NCI-H1048 (cell line): ENCODE measurements at places on chromosomes 16 and 17.

- DNase-seq = no peak
Observed at GRCh38 chr16:67443265-67443664, 12.3 kb downstream of the HSD11B2 start.

DNA sequence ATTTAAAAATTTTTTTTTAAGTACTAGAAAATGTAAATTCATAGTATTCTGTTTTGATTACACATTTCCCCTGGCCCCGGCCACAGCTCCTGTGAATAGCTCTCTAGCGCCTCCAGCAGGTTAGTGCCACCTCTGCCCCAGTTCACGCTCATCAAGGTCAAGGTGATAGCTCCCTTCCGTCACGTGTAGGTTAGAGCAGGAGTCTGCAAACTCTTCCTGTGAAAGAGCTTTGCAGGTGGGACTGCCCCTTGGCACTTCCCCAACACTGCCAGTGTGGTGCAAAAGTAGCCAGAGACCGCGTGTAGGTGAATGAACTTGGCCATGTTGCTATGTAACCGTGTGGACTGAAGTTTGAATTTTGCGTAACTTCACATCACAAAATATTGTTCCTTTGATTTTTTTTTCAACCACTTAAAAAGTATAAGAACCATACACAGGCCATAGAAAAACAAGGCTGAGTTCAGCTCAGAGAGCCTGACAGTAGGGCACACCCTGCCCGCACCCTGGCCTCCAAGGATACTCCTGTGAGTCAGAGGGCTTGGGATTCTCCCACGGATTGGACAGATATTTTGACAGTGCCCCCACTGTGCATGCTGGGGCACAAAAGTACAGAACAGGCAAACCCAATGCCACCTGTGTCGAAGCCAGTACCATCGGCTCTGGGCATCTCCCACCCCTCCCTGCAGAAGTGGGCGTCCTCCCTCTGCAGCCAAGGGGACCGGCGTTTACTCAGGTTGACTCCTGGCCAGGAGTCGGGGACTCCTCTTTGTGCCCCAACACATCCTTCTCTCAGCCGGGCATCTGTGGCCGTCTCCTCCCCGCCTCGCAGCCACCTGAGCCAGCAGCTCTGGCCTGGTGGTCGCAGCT, 92.0 kb upstream of the CHMP6 start:
- no peak for DNase-seq

DNA sequence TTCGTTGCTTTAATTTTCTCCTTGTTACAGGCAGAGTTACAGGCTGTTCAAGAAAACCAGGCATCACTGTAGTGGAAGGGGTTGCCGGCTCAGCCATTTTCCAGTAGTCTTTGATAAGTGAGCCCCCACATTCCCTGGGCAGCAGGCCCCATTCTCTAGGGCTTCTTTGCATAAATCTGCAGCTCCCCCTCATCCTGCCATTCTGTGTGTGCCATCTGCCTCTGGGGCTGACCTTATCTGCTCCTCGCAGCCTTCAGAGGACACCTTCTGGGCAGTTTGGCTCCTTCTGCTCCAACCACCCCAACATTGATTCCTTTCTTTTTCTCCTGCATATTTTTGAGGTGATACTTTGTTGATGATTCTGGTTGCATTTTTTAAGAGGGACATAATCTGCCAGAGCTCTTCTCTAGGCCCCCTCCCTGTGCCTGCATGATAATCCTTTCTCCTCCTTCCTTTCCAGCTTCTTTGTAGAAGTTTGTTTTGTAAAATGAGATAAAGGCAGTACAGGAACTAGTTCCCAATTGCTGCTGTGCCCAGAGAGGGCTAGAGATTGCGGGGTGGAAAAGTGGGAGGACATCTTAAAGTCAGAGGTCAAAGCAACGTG, 17.1 kb downstream of the RND2 start:
- DNase-seq = no peak

GRCh38 chr17:19647697-19648474, 665 bp upstream of the ALDH3A2 start:
- DNase-seq = no peak

- DNase-seq = no peak
Observed at GRCh38 chr17:62681939-62682381, 54.5 kb downstream of the MRC2 start.

DNA sequence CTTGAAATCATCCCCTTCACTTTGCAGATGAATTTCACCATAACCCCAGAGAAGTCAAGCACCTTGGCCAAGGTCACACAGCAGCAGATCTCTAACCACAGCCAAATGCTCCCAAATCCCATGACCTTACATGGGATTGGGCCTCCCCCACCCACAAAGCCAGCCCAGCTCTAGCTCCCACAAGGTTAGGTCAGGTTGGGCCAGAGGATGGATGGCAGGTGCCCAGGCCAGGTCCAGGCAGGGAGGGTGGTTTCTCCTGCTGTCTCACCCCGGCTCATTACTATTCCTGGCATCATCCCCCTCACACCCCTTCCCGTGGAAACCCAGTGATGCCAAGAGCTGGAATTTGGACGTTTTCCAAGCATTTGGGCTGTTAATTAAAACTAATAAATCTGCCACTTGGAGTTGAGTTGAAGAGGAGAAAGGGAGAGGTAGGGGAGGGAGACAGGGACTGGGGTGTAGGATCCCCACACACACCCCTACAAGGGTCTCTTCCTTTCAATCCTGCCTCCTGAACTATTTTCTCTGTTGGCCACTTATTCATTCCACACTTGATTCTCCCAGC, 181.6 kb downstream of the TMEM132E start:
- no peak for DNase-seq

DNA sequence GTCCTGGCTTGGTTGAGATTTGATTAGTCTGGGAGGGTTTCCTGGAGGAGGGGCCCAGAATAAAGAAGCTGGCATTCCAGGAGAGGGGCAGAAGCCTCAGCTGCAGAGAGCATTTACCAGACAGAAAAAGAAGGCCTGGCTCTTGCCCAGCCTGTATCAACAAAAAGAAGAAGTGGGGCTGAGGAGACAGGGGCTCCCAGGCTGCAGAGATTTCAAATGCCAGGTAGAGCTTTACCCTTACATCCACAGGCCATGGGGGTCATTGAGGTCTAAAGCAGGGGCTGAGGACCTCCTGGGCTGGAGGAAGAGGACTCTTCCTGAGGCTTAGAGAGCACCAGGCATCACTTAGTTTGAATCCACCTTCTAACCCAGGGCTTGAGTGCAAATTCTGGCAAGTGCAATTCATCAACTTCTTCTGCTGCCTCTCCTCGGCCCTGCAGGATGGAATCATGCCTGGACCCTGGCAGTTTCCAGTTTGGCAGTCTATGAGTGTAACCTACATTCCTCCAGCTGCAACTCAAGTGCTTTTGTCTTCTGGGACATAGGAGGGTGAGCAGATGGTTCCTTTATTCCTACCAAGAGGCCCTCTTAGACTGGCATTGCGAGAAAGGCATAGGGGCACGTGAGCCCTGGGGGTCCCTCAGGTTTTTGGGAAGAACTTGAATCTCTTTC, 15.3 kb downstream of the CA7 start:
- DNase-seq = no peak

DNA sequence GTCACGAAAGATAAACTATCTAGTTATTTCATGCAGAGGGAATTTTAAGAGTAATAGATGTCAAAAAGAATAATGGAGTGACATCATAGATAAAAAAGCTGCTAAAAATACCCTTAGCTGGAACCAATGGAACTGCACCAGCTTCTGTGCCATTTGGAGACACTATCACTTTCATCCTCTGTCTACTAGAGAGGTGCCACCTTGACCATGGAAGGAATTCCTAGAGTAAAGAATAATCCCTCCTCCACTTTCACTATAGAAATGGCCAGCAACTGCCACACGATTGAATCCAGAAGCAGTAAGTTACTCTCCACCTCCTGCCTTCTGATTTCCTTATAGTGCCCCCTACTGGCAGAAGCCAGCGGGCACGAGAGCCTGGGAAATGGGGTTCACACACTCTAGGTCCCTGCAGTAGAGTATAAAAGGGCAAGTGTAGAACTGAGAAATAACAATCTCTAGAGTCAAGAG, 2.8 kb upstream of the ALDH3A2 start:
- DNase-seq = no peak

DNA sequence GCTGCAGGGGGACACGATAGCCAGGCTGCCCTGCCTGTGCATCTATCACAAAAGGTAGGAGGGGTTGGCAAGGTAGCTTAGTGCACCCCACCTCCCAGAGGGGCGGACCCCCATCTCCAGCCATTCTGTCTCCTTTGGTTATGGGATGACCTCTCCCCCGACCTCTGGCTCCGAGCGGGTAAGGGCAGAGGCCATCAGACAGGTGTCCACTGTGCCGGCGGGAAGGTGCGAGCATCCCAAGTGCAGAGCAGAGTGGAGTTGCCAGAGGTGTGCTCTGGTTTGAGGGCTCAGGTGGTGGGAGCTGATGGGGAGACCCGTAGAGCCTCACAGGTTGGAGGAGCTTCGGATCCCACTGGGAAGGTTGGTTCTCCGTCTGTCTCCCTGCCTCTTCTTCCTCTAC, 11.7 kb downstream of the LDHD start:
- no peak for DNase-seq

DNA sequence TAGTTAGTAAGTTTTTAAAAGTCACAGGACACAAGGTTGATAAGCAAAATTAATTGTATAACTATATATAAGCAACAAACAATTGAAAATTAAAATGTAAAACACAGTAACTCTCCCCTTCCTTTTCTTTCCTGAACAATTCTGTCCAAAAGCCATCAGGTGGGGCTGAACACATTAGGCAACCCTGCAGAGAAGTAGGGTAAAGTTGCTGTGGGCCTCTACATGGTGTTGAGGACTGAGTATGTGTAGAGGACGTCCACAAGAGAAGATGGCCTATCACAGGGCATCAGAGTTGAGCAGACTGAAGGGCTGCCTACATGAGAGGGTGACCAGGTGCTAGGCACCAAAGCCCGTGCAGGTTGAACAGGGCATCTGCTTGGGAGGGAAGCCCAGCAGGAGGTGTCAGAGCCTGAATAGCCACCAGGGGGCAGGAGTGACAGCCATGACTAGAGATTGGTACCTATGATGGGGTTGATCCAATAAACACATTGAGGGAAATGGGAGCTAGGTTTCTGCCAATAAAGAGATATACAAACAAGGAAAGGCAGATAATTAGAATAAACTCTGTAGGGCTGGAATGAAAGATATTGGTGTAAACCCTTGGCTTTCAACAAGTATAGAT, 415.1 kb downstream of the NPIPA8 start:
- DNase-seq = no peak

GRCh38 chr17:46154151-46154816, 38.9 kb downstream of the KANSL1 start:
- DNase-seq = no peak

DNA sequence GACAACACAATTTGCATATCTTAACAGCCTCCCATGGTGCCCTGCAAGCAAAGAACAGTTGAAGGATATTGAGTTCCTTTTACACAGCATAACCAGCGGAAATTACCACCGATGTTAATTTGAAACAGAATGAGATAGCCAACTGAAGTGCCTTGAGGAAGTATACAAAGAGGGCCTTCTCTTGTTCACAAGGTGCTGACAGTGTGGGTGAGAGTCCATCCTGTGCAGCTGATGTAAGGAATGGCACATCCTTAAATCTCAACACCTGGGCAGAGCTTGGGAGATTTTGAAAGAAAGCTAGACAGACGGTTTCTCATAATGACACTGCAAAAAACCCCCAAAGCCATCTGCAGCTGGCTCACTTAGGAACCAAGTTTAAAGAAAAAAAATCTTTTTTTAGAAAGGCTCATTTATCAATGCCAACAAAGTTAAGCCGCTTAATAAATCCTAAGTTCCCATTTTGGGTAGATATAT, 818.6 kb downstream of the KCNJ2 start:
- DNase-seq = no peak

- no peak for DNase-seq
Observed at GRCh38 chr16:54460263-54460860, 173.8 kb upstream of the IRX3 start.

DNA sequence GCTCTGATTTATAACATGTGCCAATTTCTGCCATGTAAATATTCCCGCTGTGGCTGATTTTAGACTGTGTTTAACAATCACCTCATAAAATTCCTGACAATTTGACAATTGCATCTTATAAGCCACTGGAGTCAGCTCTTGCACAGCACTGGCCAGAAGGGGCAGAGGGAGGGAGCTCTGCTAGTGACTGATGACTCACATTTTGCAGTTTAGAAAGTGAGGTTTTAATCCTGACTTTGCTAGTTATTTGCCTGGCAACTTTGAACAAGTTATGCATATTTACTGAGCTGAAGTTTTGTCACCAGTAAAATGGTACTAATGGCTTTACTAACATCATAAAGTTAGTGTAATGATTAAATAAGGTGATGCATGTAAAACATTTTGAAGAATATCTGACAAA, 452.3 kb downstream of the CNTNAP4 start:
- DNase-seq = no peak

- DNase-seq = no peak
Observed at GRCh38 chr16:31090540-31090939, 1.8 kb upstream of the PRSS53 start.

- no peak for DNase-seq
Observed at GRCh38 chr16:72626623-72627022, 421.3 kb downstream of the ZFHX3 start.

DNA sequence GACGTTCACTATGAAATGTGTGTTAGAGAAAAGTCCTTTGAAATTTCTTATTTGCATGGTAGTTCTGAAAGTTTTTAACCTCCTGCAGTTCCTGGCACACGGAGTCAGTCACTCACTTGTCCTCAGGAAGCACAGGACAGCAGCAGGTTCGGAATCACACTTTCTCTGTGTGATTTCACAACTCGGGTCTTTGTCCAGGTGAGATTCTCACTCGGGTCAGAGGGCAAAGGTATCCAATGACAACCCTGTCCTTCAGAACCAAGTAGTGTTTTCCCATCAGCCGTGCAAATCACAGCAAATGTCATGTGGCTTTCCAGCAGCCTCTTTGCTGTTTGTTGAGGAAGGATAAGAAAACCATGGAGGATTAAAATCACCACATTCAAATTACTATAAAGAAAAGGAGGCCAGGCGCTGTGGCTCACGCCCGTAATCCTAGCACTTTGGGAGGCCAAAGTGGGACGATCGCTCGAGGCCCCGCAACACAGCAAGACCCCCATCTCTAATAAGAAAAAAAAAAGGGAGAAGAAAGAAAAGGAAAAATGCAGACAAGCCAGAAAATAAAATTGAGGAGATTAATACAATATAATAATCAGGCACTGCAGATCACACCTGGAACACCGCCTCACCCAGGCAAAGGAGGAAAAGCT, 22.0 kb downstream of the ADCY9 start:
- DNase-seq = no peak

DNA sequence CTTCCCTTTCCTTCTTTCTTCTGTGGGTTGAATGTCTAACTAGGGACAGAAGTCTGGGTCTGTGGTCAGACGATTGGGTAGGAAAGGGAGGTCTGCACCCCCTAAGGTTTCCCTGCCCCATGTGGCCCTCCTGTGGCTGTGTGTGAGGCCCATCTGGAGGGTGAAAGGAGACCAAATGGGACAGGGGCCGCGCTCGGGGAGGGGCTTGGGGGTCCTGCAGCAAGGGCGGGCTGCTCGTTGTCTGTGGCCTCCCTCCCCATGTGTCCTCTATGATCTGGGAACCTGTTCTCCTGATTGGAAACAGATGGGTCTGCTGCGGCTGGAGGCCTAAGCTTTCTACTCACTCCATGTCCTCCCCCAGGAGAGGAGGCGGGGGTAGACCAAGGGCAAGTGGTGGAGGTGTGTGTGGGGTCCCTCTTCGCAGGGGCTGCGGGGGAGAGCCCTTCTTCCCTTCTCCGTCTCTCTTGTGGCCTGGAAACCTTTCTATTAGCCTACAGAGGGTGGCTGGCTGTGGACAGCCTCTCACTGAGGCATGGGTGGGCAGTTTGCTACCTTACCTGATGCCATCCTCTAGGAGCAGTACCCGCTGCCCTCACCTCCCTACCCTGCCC, 18.6 kb downstream of the IGFBP4 start:
- no peak for DNase-seq
